Pulmonary artery endothelial cell (primary cell): ENCODE measurements at places on chromosomes 11 and 22. TPM values are rescaled to one million over a fixed set of nuclear protein-coding genes. Genes with fewer than 3 reads are reported as not detected.

The RAB3IL1 gene
- total RNA-seq, result 0.92 and 1.9 TPM in 2 replicates

The CECR2 gene
- total RNA-seq, result 1.2 and 1.8 TPM in 2 replicates

The CAT gene
- 45.9 and 58.4 TPM in 2 replicates for total RNA-seq

The TYR gene
- not detected in 2 replicates for total RNA-seq

The SLC2A11 gene
- 5.6 and 8.0 TPM in 2 replicates for total RNA-seq

The MOV10L1 gene
- 25.0 and 26.0 TPM in 2 replicates for total RNA-seq

The AP5B1 gene
- 7.6 and 8.6 TPM in 2 replicates for total RNA-seq

The B4GAT1 gene
- total RNA-seq, result 34.2 and 36.7 TPM in 2 replicates

The INSC gene
- total RNA-seq, result 0.28 TPM in 1 of 2 replicates, not detected in the other

The OTOG gene
- not detected in 2 replicates for total RNA-seq

The LRRC74B gene
- not detected in 2 replicates for total RNA-seq

The CAPN5 gene
- 7.5 and 9.5 TPM in 2 replicates for total RNA-seq

The KLHL22 gene
- 19.1 and 21.4 TPM in 2 replicates for total RNA-seq

The MMP27 gene
- not detected in 2 replicates for total RNA-seq

The ANO1 gene
- total RNA-seq, result 0.21 and 0.33 TPM in 2 replicates

The DDX25 gene
- not detected in 2 replicates for total RNA-seq

The MEI1 gene
- total RNA-seq, result 2.2 and 2.5 TPM in 2 replicates

The TMEM80 gene
- total RNA-seq, result 8.4 and 9.7 TPM in 2 replicates

The LRRN4CL gene
- total RNA-seq, result under 0.01 and 0.04 TPM in 2 replicates

The SMC1B gene
- total RNA-seq, result under 0.01 and 0.04 TPM in 2 replicates

The DCDC1 gene
- 0.07 TPM in 1 of 2 replicates, not detected in the other for total RNA-seq

The PLEKHA7 gene
- 0.20 and 0.56 TPM in 2 replicates for total RNA-seq

The CNGA4 gene
- not detected in 2 replicates for total RNA-seq

The CADM1 gene
- 2.8 and 5.4 TPM in 2 replicates for total RNA-seq

The GTPBP1 gene
- 26.4 and 33.3 TPM in 2 replicates for total RNA-seq

The SERPINH1 gene
- total RNA-seq, result 426 and 732 TPM in 2 replicates

The GLYAT gene
- not detected in 2 replicates for total RNA-seq

The IL10RA gene
- total RNA-seq, result under 0.01 TPM in 1 of 2 replicates, not detected in the other

The OR51B2 gene
- total RNA-seq, result not detected in 2 replicates

The TEAD1 gene
- 20.0 and 25.1 TPM in 2 replicates for total RNA-seq

The EHF gene
- total RNA-seq, result 0.07 TPM in 1 of 2 replicates, not detected in the other
